ENCODE measurements at places on chromosomes 7 and 10. TPM values are rescaled to one million over a fixed set of nuclear protein-coding genes. Genes with fewer than 3 reads are reported as not detected.

SLC26A5 gene
- total RNA-seq = not detected

TMEM196 gene
- total RNA-seq = not detected

GPR15LG gene
- 1.0 TPM for total RNA-seq

C7orf57 gene
- total RNA-seq = not detected

RABGEF1 gene
- total RNA-seq = 19.2 TPM

ZWINT gene
- 65.8 TPM for total RNA-seq

DNA sequence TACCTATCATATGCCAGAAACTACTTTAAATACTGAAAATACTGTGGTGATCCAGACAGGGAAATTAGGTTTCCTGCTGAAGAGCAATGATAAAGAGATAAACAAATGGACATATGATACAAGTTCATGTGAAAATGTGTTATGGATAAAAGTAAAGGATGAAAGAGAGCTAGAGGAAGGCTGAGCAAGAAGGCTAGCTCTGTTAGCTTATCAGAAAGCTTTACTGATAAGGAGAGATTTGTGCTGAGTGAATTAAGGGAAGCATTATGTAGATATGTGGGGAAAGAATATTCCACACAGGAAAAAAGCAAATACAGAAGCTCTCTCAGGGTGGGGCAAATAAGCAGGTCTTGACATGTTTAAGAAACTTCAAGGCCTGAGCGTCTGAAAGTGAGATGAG is 308.4 kb downstream of the HDAC9 start:
- DNase-seq = no peak

- DNase-seq = no peak
These were observed 125.5 kb downstream of the GRM3 start for GRCh38 chr7:86768967-86769760.

DNA sequence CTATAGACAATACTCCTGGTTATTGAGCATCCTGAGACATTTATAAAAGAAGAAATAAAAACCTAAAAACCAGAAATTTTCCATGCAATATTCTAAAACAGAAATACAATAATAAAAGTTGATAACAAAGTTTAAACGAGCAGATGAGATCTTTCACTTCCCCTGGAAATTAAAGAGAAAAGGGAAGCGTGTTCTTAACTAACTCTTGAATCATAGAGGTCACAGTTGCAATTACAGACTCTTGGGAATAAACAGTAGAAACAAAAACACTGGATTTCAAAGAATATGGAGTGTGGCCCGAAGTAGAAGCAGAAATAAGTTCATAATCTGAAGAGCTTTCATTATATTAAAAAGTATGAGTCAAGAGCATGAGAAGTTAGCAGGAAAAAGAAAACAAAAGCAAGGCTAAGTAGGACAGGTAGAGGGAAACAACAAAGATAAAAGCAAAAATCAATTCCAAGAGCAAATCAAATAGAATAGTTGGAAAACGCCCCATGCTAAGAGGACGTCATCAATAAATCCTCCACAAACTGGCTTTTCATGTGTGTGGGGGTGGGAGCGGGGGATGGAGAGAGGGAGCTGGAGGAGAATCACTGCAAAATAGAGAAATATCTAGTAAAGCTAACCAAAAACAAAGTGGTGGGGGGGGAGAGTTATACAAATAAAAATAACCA is 55.2 kb upstream of the C10orf71 start:
- no peak for DNase-seq

- DNase-seq = no peak
These were observed 45.3 kb downstream of the NEUROG3 start for GRCh38 chr10:69527961-69528360.

GRCh38 chr10:70509757-70510147 is 31.2 kb downstream of the PALD1 start:
- DNase-seq = no peak

DNA sequence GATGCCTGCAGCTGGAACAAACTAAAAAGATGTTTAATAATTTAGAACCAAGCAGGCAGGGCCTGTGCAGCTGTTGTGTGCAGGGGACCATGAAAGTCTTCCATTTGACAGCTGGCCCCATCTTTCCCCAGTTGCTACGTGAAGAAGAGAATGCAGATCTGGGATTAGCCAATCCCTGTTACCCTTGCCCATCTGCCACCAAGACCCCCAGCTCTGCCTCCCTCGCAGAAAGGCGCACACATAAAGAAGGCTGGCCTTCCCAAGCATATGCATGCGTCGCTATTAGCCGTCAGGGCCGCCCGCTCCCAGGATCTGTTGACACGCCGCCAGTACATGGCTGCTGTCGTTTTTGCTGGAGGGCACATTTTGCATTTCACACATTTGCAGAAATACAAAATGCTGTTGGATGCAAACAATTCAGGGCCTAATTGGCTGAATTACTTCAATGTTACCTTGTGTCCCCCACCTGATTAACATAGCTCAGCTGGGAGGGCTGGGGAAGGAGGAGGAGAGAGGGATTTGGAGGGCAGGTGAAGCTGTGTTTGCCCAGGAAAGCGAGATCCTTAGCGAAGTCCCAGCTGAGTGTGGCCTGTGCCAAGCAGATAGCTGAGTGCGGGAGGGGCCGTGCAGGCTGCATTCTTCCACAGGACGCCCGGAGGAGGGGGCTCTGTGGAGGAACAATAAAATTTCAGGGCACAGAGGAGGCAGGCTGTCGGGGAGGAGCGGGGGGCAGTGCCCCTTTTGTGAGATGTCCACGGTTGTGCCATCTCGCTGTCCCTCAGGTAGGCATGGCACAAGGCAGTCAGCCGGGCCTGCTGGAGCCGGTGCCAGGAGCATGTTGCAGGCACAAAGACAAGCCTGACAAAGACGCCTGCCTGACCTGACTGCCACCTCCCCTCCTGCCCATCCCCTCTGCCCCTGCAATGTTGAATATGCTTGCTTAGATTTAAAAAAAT is 443.0 kb upstream of the MKI67 start:
- no peak for DNase-seq

DNA sequence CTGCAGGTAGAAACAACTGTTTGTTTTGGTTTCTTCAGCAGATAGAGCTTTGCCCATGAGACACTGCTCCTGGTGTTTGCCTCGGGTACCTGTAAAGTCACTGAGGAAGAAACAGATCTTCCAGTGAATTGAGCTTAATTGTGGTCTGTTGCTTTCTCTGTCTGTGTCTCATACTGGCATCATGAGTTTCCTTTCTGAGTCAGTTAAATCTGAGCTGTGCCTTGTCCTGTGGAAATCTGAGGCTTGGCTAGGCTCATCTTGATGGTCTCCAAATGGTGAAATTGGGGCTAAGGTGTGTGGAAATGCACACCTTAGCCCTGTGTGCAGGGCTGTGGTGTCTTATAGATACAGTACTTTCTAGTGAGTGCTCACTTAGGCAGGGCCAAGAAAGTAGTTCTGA is 67.4 kb downstream of the GBF1 start:
- peak; percentile 40 for DNase-seq

- DNase-seq = no peak
These were observed 178.9 kb downstream of the SEM1 start for GRCh38 chr7:96530786-96531185.

GRCh38 chr7:48255046-48255445 is 83.8 kb downstream of the ABCA13 start:
- peak; percentile 15 for DNase-seq

GRCh38 chr7:45451342-45452035 is 122.7 kb upstream of the ADCY1 start:
- DNase-seq = no peak

- DNase-seq = no peak
These were observed 126.8 kb downstream of the MAD1L1 start for GRCh38 chr7:2105917-2106316.

DNA sequence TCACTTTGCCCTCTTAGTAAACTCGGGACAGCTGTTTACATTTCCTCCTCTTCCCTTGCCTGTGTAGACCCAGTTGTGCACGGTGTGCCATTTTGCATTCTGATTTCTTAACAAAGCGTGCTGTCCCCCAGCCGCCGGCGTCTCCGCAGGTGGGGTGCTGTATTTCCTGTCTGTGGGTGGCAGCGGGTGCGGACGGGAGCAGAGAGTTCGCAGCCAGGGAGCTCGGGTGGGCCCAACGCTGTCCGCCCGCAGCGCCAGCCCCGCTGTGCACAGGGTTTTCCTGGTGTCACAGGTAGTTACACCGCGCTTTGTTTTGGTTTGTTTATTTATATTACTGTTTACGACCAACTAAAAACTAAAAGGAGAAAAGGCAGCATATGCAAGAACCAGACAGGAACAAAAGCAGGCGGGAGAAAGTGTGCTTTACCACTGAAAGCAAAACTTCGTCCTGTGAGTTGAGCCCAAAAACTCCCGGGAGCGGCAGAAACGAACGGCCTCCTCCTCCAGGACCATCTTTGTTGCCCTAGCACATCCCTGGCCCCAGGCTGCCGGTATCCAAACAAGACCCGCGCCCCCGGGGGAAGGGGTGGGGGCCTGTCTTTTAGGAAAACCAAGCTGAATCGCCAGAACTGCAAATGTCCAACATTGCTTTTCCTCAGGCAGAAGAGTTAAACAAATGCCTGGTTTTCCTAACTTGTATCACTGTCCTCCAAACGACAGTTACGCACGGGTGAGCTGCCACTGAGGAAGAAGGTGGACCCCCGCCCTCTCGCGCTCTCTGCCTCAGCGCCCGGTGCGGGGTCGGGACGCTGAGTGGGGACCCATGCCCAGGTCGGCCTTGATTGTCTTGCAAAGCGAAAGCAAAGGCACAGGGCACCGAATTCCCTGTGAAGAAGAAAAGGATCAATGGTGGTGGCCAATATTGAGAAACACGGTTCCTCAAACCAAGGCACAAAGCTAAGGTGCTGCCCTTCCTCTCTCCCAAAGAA is 45.9 kb upstream of the DRGX start:
- no peak for DNase-seq

DNA sequence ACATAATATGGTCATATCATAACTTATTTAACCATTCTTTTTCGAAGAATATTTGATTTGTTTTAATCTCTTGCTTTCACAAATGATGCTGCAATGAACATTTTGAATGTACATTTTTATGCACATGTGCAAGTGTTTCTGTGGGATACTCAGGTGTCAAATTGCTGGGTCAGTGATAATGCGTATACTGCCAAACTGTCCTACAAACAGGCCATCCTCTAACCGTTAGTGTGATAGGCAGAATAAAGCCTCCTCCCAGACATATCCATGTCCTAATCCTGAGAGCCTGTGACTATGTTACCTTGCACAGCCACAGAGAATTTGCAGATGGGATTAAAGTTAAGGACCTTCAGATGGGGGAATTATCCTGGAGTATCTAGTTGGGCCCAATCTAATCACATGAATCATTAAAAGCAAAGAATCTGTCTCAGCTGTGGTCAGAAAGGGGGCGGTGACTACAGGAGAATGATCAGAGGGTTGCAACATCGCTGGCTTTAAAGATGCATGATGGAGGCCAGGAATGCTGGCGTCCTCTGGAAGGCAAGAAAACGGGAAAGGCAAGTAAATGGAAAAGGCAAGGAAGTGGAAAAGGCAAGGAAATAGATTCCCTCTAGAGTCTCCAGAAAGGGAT is 46.7 kb downstream of the FZD1 start:
- DNase-seq = no peak

GRCh38 chr7:37108615-37109014 is 340.0 kb downstream of the ELMO1 start:
- no peak for DNase-seq

DNA sequence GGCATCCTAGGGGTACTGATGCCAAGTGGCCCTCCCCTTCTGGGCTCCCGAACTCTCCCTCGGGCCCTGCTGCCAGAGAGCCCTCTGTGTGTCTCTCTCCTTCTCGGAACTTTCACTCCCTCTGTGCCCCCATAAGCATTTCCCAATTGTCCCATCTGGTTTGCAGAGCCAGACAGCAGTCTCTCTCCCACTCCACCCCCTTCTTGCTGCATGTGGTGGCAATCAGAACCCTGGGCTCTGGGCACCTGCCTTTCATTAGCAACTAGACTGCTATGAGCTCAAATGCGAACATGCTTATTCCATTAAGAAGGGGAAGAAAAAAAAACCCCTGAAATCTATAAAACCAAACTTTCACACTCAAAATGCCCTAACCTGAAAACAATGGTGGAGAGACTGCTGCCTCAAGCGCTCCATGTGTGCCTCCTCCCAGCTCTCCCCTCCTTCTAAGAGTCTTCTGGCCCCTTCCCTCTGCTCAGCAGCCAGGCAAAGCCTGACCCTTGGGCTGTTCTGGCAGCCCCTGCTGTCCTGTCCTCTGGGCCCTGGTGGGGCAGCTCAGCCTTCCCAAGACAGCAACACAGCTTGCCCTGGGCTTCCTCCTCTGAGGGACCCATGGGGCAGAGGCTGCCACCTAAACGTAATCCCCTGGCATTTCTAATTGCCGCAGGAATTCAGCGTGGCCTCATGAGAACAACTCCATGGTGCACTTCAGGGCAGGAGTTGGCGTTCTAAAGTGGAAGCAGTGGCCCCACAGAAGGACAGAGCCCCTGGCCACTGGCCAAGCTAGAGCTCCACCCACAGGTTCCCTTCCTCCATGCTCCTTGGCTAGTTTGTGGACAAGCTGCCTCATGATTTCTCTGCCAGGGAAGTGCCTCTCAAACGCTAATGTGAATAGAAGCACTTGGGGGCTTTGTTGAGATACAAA is 415.4 kb downstream of the PLXNA4 start:
- no peak for DNase-seq

Measured in epithelial cell of proximal tubule (primary cell).